ENCODE measurements at places on chromosomes 16 and 17.

GRCh38 chr17:70517816-70518215, 348.5 kb downstream of the KCNJ2 start:
- no peak for DNase-seq

GRCh38 chr16:84027625-84028024, 15.0 kb downstream of the SLC38A8 start:
- DNase-seq = no peak

DNA sequence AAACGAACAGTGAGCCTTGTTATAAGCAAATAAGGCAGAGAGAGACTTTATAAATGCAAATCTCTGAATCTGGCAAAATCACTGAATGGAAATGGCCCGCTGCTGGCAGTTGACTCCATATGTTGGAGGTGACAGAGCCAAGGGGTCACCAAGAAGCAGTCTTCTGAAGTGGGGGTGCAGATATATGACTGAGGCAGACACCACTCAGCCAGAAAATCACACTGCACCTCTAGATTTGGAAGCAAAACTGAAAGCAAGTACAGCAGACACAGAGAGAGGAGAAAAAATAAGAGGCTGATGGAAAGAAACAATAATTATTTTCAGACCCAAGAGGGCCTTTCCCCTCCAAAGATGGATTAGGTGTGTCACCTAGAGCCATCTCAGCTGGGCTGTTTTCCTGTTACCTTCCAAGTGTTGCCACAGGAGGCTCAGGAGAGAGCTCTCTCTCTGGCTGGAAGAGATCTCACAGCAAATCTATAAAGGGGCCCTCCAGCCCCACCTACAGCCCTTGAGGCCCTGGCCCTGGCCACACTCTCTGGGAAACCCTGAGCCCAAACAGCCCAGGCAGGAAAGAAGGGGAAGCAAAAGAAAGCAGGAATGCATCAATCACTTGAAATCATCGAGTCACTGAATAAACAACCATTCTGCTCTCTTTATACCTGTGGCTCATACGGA, 585.1 kb upstream of the PSMD7 start:
- no peak for DNase-seq

DNA sequence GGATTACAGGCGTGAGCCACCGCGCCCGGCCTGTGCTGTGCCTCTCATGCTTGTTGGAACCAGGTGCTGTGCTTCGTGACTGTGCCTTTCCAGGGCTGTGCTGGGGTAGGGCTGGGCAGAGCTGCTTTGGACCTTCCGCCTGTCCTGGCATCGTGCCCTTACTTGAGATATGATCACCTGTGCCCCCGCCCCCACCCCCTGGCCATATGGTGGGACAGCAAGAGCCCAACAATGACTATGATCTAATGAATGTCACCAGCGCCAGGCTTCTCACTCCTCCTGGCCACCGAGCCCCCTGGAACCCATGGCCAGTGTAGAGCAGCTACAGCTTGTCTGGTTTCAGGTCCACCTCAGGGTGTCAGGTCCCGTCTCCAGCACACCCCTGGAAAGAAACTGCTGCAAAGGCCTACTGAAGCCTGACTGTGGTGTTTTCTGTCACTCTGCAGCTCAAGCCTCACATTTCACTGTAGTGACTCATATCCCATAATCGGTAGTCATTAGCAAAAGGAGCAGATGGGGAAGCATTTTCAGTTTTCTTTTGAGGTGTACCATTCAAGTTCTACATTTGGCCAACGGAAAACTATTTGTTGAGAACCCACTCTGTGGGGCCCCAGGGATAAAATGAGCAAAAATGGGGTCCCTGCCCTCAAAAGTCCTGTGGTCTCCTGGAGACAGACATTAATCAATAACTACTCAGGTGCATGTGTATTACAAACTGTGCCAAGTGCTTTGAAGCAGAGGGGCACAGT, 22.1 kb downstream of the FCSK start:
- peak; percentile 96 for DNase-seq

DNA sequence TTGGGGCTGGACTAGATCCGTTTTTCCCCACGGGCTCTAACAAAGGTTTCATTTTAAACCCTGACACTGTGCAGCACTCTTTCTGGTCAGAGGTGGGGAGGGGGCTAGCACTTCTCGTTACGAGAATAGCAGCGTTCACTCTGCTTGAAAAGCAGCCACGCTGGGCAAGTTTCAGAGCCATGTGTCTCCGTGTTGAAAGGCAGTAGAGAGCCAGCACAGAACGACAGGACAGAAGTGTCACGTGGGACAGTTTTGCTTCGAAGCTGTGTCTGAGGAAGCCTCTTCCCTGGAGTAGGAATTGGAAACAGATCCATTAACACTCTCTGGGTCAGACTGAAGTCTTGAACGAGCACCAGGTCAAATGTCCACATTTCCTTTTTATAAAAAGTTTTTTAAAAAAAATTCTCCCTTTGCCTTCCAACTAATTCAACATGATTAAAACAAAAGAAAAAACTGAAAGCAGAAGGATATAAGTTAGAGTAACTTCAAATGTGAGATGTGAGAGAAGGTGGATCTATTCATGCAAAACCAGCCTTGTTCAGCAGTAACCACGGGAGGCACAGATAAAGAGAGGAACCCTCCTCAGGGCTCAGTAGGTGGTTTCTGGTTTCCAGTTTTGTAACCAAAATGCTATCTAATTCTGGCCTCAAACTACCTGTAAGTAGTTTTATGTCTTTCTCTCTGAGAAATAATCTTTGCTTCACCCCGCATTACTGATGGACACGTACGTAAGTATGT, 65.0 kb downstream of the SMG6 start:
- DNase-seq = peak; percentile 68

- no peak for DNase-seq
These were observed 8.1 kb downstream of the C16orf54 start for GRCh38 chr16:29737713-29738112.

DNA sequence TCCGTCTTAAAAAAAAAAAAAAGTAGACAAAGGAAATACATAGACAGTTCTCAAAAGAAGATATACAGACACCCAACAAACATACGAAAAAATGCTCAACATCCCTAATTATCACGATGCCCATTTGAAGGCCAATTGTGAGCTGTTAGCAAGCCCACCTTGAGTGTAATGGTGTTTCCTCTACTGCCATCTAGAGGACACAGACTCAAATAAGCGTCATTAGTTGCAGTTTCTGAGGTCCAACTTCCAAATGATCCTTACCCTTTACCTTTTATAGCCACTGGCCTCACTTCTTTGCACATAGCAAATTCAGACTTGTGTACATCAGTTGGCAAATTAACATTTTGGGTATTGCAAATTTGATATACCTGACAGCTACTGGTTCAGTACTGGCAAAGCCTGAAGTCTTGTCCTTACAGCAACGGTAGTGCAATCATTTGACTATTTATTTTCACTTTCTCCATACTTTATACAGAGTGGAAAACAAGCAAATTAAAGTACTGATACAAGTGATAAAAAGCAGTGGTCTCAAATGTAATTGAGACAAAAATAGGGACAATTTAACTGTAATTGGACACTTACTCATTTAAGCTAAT, 536.3 kb upstream of the EEF2KMT start:
- no peak for DNase-seq

DNA sequence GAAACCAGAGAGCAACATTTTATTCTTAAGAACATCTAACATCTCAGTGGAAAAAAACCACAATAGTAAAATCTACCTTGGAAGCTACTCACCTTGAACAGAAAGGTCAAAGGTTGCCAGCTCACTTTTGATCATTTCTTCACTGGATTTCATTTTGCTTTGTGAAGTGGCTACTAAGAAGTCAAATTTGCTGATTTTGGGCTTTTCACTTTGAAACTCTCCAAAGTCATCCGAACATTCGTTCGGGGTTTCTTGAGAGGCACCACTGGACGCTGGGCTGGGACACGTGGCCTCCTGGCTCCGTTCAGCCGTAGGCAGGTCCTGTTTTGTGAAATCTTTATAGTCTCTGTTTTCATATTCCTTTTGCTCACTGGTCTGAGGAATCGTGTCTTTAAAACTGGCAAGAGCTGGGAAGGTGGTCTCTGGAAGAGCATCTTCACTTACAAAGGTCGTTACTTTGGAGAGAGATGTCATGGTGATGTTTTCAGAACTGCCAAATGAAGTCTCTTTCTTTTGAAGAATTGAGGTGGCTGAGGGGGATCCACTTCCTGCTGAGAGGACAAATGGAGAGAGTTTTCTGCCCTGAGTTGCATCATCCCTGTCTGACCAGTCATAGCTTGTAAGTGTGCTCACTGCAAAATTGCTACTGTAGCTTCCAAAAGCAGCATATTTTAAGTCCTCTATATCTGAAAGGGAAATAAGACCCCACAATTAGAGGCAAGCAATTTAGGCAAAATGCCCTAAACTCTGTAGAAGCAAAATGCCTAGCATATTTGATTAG, 52.4 kb downstream of the DUSP14 start:
- no peak for DNase-seq

- no peak for DNase-seq
These were observed 174.9 kb upstream of the CIBAR2 start for GRCh38 chr16:85286951-85287814.

DNA sequence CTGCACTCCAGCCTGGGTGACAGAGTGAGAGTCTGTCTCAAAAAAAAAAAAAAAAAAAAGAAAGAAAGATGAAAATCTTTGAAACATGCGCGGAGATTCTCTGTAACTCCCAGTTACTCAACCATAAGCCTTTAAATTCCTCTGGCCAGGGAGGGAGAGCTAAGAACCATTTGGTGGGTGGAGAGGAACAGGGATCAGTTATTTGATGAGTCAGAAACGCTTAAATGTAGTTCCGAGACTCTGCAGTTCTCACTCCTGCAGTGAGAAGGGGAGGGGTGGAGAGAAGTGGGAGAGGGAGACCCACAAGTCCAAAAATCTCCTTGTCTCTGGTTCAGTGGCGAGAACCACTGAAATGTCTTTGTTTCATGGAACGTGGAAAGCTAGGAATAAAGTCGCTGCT, 266.7 kb downstream of the SOX9 start:
- DNase-seq = no peak

DNA sequence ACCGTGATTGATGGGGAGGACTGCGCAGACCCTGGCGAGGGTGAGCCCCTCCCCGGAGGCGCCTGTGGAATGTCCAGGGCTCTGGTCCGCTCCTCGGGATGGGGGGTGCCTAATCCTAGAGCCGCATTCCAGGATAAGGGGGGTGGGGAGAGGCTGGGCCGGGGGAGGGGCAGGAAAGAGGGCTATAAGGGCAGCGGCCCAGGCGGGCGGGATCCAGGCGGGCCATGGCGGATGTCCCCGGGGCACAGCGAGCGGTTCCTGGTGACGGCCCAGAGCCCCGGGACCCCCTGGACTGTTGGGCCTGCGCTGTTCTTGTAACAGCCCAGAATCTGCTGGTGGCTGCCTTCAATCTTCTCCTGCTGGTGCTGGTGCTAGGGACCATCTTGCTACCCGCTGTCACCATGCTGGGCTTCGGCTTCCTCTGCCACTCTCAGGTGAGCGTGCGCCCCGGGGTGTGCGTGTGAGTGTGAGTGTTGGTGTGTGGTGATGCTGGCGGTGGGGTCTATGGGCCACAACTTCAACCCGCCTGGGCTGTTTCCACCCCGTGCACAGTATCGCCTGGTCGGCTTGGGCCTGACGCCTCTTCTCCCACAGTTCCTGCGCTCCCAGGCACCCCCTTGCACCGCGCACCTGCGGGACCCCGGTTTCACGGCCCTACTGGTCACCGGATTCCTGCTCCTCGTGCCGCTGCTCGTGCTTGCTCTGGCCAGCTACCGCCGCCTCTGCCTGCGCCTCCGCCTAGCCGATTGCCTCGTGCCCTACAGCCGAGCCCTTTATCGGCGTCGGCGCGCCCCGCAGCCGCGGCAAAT, at the start of gene TMEM88:
Gene TMEM88 (plus strand): TSS at position 216 of the 809 bp plus-strand sequence. CDS start 9 bp downstream, at position 225.
- DNase-seq = no peak

DNA sequence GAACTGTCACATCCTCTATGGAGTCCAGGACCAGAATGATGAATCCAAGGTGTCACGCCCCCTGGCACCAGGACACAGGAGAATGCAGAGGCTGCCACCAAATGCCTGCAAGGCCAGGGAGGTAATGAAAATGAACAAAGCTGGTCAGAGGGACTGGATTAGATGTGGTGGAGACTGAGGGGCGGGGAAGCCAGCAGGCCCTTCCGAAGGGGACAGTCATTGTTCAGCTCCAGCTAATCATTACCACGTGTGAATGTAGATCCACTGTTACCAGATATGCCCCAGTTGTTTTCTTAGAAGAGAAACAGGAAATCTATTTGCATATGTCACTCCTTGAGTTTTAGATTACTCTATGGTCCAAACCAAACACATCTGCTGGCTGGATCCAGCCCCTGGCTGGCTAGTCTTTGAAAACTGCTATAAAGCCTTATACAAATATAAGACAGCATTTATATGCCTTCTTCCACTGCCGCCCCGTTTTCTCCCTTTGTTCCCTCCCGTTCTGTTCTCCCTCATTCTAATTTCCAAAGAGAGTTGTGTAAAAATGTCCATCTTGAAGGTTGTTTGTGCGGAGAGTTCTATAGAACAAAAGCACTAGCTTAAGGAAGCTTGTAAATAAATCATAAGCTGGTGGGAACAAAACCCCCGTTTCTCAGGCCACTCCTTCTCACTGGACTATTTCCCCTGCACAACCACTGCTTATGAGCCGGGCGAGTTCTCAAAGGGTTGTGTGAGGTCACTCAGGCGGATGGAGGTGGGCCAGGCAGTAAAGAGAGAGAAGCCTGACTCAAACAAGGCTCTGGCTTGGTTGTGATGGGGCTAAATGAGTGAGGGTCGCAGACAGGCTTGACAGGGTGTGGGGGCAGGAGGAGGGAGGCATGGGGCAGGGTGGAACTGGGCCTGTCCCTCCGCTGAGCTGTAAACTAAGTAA, 14.2 kb downstream of the CRYM start:
- peak; percentile 58 for DNase-seq

- no peak for DNase-seq
These were observed 290 bp downstream of the TLCD1 start for GRCh38 chr17:28725660-28726225.

GRCh38 chr16:50269061-50269705, 2.8 kb downstream of the ADCY7 start:
- no peak for DNase-seq

- DNase-seq = no peak
These were observed 90.0 kb upstream of the HSBP1 start for GRCh38 chr16:83717814-83718213.

All from GM13976 (cell line).